Suprapubic skin (tissue), 4 donors: ENCODE measurements at places on chromosomes 5 and 9. TPM values are rescaled to one million over a fixed set of nuclear protein-coding genes. Genes with fewer than 3 reads are reported as not detected.
A peak's percentile ranks its signal among the peaks of the same experiment; 100 is the strongest.

Gene NIPAL4
- total RNA-seq, result 68.3 TPM

Gene TTC16
- not detected for total RNA-seq

Gene IL5
- total RNA-seq, result not detected

Gene C5orf46
- total RNA-seq, result 130 TPM

Gene CATSPER3
- not detected for total RNA-seq

Gene ADAMTS13
- total RNA-seq, result 1.9 TPM

Gene BTNL9
- total RNA-seq, result 13.4 TPM

Gene PCA3
- not detected for total RNA-seq

Gene GPR150
- 0.48 TPM for total RNA-seq

Gene LEAP2
- 0.45 TPM for total RNA-seq

Gene KLF4
- total RNA-seq, result 1,231 TPM

Gene C5orf34
- total RNA-seq, result 0.65 TPM

Gene DDX4
- total RNA-seq, result not detected

- DNase-seq, result no peak
These were observed 160.0 kb downstream of the TMEM161B start for GRCh38 chr5:88108490-88109279.

DNA sequence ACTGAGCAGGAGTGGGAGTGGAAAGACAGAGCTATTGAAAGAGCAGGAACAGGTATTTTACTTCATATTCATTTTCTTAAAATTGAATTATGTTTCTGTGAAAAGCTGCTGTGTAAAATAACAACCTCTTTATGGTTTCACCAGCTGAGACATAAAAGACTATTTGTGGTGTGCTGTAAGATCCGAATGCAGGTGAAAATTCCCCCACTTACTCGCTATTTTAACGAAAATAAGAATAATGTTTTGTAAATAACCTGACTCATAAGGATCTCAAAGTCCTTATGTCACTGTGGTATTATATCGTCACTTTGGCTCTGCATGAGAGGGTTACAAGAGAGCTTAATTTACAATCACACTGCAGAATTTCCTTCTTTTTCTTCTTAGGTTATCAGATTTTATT lies 65.3 kb upstream of the NFIB start:
- no peak for DNase-seq

- DNase-seq, result no peak
These were observed 110.8 kb upstream of the POC5 start for GRCh38 chr5:75828029-75828428.

DNA sequence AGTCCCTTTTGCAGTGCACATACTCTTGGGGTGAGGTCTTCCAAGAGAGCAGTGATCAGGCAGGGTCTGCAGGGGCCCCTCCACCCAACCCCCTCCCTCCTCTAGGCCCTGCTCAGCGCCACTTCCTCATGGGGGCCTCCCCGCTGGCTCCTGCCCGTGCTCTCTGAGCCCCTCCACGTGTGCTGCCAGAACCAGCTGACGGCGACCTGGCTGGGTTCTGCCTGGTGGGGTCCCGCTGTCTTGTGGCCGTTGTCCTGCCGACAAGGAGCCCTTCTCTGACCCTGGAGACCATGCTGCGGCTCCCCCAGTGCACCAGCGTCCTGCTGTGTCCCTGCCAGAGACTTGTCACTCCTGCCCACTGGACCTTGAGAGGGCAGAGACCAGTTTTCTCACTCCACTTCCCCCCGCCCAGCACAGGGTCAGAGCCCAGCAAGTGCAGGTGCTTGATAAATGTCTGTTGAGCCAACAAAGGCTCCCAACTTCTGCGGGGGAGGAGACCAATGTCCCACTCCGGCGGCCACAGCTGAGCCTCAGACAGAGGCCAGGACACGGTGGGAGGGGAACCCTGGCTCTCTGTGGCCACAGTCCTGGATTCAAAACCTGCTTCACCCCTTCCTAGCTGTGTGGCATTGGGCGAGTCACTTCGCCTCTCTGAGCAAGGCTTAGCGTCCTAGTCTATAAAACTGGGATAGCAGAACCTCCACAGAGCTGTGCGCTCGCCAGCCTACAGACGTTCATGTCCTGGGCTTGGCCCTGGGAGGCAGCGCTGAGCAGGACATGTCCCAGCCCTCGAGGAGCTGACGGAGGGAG lies 24.8 kb downstream of the SARDH start:
- peak; percentile 48 for DNase-seq

GRCh38 chr5:73204332-73204731 lies 31.3 kb downstream of the TMEM174 start:
- DNase-seq, result no peak

- no peak for DNase-seq
These were observed 81.2 kb downstream of the PRLR start for GRCh38 chr5:35149041-35149440.

DNA sequence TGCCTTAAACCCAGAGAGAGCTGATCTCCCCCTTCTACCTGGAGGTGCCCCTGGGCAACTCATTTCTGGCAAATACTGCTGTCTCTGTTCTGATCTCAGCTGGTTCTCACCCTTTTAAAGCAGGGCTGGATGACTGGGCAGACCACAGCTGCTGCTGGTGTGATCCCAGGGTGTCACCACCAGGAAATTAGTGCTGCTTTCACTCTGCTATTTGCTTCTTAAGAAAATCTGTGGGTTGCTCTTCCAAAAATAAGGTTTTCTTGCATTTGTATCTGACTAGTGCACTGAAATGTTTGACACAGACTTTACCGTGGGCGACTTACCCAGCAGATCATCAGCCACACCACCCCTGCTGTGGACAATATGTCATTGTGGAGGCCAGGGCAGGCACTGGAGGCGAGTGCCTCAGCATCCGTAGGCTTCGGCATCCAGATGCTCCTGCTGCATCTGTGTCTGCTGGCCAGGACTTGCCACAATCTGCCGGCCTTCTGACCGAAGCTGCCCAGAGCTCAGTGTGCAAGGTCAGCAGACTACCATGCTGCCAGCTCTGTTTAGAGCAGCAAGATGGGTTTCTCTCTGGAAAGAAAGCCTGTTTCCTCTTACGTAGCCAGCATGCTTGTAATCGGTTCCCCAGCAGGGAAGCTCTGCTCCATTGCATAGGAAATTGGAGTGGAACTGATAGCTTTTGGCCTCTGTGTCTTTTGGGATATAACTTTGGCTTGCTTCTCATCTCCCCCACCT lies 13.6 kb downstream of the ARHGAP26 start:
- DNase-seq, result peak; percentile 81

GRCh38 chr5:105392710-105393149 lies 1830.1 kb upstream of the NUDT12 start:
- DNase-seq, result no peak

DNA sequence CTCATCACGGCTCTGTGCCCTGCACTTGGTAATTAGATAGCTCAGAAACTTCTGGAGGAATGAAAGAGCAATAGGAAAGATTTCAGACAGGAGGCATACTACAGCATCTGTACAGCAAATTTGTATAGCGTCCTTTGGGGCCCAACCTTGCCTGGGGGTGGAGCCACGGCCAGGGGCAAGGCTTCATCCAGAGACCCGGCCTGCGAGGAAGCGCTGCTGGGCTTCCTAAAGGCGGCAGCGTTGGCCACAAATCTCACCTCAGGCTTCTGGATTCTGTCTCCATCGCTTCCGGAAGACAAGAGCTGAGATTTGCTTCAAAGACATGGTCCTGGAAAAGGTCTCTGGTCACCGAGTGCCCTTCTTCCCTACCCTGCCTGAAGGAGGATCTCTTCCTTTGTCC lies 12.2 kb upstream of the SPATA31D1 start:
- DNase-seq, result no peak

GRCh38 chr5:125883223-125883622 lies 540.0 kb upstream of the GRAMD2B start:
- DNase-seq, result no peak

DNA sequence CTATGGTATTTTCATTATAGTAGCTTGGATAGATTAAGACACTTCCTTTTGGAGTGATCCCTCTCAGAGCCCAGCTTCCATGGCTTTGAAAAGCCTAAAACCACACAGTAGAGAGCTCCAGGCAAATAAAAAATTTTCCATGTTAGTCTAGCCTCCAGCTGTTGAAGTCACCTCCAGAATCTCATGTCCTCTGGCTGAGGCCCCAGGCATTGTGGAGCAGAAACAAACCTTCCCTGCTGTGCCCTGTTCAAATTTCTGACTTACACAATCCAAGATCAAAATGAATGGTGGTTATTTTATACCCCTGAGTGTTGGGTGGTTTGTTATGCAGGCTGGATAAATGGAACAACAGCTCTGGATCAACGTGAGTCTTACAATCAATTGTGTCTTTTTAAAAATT lies 203.9 kb downstream of the ICE1 start:
- DNase-seq, result no peak

DNA sequence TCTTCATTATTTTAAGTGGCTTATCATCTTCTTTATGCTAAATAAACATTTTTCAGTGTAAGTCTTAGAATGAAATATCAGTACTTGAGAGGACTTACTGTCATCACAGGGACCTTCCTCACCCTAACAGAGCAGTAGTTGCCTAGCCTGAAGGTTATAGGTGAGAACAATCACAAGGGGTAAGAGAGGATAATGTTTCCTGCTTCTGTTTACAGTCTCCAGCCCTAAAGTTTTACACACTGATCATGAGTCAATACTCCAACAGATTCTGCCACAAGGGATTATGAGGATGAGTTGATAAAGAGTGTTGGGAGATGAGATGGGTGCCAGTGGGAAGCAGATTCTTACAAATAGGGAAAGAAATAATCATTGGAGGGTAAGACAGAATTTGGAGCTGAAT lies 265.1 kb upstream of the DAB2 start:
- no peak for DNase-seq

DNA sequence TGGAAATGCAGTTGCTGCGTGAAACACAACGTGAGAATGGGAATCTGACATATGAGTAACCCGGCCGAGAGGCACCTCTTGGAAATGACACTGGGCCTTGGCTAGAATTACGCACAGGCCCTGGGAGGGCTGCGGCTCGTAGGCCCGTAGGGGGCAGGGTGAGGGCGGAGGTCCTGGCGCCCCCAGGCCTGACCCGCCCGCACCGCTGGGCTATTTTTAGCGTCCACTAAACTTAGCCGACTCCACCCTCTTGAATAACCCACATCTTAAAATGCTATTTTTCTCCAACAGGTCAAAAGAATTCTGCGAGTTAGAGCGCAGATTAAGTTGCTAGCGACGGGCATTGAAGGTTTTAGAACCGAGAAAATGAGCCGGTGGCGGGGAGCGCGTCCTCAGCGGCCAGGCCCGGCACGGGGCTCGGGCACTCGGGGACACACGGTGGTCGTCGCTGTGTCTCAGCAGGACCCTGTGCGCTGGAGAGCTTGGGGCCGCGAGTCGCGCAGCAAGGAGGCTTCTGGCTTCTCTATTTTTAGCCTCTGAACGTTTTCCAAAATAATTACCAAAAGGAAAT lies 168.5 kb downstream of the AUH start:
- peak; percentile 94 for DNase-seq

- DNase-seq, result no peak
These were observed 67.8 kb downstream of the FGF1 start for GRCh38 chr5:142618130-142618523.

DNA sequence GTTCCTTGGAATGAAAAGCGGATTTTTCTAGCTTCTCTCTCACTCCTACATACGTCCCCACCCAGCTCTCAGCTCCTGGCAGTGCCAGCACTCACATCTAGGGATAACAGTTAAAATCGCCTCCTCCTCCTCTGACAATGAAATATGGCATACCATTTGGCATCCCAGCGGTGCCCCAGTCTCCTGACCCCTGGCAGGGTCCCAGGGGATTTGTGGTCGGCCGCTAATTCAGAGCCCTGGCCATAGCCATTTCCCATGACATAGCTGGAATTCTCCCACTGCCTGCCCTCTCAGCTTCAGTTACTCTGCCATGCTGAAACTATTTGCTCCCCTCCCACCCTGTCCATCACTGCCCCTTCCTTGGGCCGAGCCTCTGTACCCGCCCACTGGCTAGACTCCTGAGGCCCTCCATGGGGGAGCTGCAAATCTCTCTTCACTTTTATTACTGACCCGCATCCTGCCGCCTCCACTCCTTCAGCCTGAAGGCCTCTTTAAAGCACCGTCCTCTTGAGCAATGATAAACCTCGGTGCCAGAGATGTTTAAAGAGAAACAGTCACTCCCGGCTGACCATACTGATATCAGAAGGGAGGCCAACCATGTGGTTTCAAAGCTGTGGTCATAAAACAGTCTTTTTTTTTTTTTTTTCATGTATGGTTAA lies 139.8 kb downstream of the SLIT3 start:
- DNase-seq, result peak; percentile 81

DNA sequence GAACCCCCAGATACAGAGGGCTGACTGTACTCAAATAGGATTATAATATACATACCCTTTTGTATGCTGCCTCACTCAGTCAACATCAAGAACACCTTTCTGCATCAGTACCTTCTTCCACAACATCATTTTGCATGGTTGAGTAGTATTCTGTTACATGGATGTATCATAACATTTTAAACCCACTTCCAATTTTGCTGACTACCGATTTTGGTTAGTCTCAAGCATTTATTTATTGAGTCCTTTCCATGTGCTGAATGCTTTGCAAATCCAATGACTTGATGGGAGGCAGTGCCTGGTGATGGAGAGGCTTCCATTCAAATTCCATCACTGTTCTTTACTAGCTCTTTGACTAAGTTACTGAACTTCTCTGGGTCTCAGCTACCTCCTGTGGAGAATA lies 182.0 kb upstream of the KLF4 start:
- no peak for DNase-seq

DNA sequence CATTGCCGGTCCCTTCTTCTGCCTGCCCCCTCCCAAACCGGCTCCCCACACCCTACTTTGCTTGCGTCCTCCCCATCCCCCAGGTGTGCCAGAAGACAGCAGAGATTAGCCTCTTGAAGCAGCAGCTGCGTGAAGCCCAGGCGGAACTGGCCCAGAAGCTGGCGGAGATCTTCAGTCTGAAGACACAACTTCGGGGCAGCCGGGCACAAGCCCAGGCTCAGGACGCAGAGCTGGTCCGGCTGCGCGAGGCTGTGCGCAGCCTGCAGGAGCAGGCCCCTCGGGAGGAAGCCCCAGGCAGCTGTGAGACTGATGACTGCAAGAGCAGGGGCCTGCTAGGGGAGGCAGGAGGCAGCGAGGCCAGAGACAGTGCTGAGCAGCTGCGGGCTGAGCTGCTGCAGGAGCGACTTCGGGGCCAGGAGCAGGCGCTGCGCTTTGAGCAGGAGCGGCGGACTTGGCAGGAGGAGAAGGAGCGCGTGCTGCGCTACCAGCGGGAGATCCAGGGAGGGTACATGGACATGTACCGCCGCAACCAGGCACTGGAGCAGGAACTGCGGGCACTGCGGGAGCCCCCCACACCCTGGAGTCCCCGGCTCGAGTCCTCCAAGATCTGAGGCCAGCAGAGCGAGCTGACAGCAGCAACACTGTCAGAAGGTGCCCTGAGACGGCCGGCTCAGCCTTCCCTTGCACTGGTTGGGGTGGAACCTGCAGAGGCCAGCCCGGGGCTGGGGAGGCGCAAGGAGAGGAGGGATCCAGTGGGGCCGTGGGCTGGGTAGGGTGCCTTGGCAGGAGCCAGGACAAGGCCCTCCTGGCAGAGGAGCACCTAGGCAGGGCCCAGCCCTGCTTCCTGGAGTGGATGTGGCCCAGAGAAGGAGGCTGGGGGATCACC lies 8.3 kb downstream of the N4BP3 start:
- no peak for DNase-seq

DNA sequence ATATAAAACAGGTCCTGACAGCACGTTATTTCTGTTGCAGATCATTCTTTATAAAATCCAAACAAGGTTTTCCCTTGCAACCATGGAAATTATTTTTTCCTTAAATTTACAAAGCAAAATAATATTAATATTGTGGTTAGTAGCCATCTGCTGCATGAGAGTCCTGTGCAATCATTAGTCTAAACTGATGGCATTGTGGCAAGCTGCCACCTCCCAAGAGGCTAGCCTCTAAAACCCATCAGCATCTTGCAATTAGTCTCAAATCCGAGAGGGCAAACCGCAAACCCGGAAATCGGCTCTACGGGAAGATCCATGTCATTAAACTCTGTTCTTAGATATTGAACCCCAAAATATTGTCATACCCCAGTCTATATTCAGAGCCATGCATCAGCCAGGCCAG lies 11.3 kb upstream of the CDH6 start:
- DNase-seq, result no peak
